Right ventricle myocardium inferior (tissue), 1 donor: ENCODE measurements at places on chromosomes 1 and 21. TPM values are rescaled to one million over a fixed set of nuclear protein-coding genes. Genes with fewer than 3 reads are reported as not detected.

Gene VWA5B1
- not detected for total RNA-seq

Gene S100A7A
- total RNA-seq: not detected

Gene EPS15
- 66.1 TPM for total RNA-seq

Gene OR2T35
- not detected for total RNA-seq

Gene TCHHL1
- not detected for total RNA-seq

Gene LCE1B
- total RNA-seq: not detected

Gene KRTAP21-1
- not detected for total RNA-seq

Gene SV2A
- 0.51 TPM for total RNA-seq

Gene TEKT2
- not detected for total RNA-seq

Gene TXNDC12
- total RNA-seq: 21.2 TPM

Gene CD160
- total RNA-seq: not detected

Gene ATF3
- 13.7 TPM for total RNA-seq

Gene U2AF1
- total RNA-seq: 13.8 TPM

Gene ORC1
- 0.46 TPM for total RNA-seq

Gene KCNK2
- total RNA-seq: 0.05 TPM

Gene SYNJ1
- total RNA-seq: 11.1 TPM

Gene REN
- total RNA-seq: not detected

Gene SLC1A7
- not detected for total RNA-seq

Gene PKN2
- total RNA-seq: 29.7 TPM

Gene CRYAA
- not detected for total RNA-seq

Gene LDLRAD1
- total RNA-seq: not detected

Gene HES3
- total RNA-seq: not detected

Gene HTR1D
- 0.11 TPM for total RNA-seq

Gene MFAP2
- 4.8 TPM for total RNA-seq

Gene C2CD4D
- total RNA-seq: not detected

Gene SHISA4
- 159 TPM for total RNA-seq

Gene HAO2
- total RNA-seq: not detected

Gene ZFYVE9
- total RNA-seq: 18.0 TPM

Gene VSIG8
- total RNA-seq: not detected
